ENCODE measurements at places on chromosomes 2 and 18.

- no peak for DNase-seq
Observed at GRCh38 chr2:38277245-38278116, 99.6 kb downstream of the ATL2 start.

DNA sequence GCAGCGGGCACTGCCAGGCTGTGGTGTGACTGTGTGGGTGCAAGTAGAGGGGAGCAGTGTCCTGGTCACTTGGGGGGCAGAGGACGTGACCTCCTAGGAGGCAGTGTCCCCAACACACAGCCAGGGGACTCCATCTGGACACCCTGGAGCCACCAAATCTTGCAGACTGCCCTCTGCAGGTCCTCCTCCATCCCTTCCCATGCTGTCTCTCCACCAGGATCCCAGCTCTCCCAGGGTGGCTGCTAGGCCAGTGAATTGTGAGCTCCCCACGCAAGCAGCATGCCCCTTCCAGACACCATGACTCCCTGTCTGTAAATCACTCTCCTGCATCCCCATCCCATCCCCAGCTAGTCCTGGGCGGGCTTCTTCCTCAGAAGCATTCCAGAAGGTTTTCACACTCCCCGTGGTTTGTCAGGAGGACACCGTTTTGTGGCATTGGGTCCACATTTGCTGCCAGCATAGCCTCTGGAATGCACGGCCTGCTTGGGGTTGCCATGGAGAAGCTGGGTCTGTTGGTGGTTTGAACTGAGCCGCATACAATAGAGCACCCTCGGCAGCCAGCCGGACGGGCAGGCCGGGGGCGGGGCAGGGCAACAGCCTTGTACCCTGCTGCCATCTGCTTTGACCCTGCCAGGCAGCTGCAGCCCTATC is 210.7 kb downstream of the KLHL29 start:
- peak; percentile 76 for DNase-seq

GRCh38 chr2:235384624-235385023 is 109.2 kb upstream of the AGAP1 start:
- no peak for DNase-seq

DNA sequence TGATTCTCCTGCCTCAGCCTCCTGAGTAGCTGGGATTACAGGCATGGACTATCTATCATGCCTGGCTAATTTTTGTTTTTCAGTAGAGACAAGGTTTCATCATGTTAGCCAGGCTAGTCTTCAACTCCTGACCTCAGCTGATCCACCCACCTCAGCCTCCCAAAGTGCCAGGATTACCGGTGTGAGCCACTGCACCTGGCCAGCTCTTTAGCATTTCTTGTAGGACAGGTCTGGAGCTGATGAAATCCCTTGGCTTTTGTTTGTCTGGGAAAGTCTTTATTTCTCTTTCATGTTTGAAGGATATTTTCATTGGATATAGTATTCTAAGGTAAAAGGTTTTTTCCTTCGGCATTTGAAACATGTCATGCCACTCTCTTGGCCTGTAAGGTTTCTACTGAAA is 20.2 kb downstream of the VPS54 start:
- no peak for DNase-seq

DNA sequence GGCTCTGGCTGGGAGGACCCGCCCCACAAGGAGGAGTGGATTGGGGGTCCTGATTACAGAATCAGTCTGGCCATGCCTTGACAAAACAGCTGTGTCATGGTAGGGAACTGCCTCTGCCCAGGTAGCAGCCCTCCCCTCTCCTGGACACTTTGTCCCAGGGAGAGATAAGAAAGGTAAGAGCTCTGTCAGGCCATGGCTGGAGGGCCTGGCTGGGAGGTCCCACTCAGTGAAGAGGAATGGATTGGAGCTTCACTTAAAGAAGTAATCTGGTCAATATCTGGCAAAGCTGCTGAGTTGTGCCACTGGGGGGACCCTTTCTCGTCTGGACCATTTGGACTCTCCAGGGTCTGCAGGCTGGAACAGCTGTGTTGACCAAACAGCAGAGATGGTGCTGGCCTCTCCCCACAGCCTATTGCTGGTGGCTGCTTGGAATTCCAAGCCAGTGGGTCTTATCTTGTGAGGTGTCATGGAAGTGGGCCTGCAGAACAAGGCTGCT is 75.4 kb downstream of the EPC2 start:
- no peak for DNase-seq

GRCh38 chr18:8703781-8704301 is 1.5 kb upstream of the MTCL1 start:
- no peak for DNase-seq

DNA sequence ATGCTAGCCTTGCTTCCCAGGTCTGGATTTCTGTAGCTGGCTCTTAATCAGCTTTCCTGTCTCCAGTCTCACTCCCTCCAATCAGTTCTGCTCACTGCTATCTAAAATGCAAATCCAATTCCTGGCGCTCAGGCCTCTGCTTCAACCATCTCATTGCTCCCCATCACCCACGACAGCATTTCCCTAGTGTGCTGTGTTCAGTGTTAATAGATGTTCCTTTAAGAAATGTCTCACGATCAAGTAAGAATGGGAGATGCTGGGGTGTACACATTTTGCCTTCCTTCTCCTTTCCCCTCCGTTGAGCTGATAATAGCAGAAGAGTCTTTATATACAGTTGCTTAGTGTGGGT is 1.6 kb upstream of the PUM2 start:
- DNase-seq, result no peak

DNA sequence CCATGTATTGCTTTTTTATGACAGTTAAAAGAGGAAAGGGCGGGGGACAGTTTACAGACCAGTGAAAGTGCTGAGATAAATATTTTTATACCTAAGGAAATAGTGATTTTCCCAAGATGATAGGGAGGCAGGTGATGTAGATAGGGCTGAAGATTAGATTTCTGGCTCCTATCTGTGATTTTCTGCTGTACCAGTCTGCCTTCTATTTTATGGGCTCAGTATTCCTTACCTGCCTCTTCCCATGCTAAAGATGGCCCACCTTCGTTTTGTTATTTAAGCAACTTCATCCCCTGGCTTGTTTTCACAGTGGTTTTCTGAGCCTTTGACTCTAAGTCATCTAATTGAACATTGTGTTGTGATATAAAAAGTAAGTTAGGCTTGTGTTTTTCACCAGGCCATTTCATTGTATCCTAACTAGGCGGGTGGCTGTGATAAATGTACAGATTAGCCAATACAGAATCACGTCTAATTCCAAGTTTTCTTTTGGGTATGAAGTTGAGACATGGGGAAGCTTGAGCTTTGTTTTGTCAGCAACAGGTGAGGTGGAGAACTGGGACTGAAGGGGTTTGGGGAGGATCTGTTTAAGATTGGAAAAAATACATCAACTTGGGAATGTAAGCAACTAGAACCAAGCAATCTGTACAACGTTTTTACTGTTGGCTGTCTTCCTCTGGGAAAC is 5.2 kb downstream of the RPL37A start:
- DNase-seq, result no peak
